ENCODE measurements at places on chromosomes 4 and X.

- DNase-seq: peak; percentile 81
Measured at GRCh38 chrX:65463550-65463949, 71.0 kb downstream of the LAS1L start.

GRCh38 chrX:13966071-13966792 is 63.5 kb downstream of the GEMIN8 start:
- DNase-seq: no peak

DNA sequence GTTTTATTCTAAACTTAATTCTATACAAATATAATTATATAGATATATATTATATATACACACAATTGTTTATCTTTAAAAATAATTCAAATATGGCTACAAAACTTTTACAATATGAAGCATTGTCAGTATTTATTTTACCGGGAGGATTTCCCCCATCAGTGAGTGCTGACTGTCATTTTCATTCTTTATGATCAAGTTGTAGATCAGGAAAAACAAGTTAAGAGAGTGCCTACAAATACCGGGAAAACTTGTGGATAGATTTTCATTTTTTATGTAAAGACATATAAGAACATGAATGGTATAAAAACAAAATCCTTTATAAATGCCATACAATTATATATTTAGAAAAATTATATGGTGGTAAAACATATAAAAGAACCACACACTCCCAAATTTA is 37.8 kb downstream of the CLCN3 start:
- no peak for DNase-seq

GRCh38 chrX:50407976-50408375 is 62.6 kb downstream of the DGKK start:
- no peak for DNase-seq

DNA sequence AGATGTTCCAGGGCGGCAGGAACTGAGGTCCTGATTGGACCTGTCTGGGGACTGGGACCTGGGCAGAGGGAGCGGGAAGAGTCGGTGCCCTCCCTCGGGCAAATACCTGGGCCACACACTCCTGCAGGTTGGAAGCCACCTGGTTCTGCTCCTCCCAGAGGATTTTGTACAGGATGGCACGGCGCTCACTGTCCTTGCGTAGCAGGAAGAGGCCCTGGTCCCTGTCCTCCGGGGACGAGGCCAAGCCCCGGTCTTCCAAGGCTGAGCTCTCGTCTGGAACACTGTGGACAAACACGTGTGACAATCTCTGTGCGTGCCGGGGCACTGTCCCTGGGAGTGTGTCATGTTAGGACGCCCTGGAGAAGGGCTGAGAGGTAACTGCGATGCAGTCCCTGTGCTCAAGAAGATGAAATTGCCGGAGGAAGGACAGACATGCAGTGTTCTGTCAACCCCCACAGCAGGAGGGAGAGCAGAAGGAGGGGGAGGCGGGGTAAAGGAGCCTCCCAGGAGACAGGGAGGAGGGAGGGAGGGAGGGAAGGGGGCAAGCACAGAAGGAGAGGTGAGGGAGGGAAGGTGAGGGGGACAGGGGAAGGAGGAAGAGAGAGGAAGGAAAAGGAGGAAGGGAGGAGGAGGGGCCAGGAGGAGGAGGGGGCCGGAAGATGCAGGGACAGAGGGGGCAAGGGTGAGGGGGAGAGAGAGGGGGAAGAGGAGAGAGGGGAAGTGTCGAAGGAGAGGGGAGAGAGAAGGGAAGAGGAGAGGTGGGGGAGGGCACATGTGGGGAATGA is 29.0 kb downstream of the PDHA1 start:
- peak; percentile 20 for DNase-seq

GRCh38 chrX:11196476-11196875 is 85.3 kb downstream of the HCCS start:
- no peak for DNase-seq

DNA sequence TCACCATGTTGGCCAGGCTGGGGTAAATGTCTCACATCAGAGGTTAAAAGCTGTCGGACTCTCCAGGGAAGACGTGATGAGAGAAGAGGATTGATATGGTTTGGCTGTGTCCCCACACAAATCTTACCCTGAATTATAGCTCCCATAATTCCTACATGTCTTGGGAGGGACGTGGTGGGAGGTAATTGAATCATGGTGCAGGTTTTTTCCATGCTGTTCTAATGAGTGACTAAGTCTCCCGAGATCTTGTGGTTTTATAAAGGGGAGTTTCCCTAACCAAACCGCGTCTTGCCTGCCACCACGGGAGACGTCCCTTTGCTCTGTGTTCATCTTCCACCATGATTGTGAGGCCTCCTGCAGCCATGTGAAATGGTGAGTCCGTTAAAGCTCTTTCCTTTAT is 64.4 kb downstream of the ASMT start:
- DNase-seq: no peak

- DNase-seq: no peak
Measured at GRCh38 chr4:80538276-80538926, 202.9 kb downstream of the CFAP299 start.

DNA sequence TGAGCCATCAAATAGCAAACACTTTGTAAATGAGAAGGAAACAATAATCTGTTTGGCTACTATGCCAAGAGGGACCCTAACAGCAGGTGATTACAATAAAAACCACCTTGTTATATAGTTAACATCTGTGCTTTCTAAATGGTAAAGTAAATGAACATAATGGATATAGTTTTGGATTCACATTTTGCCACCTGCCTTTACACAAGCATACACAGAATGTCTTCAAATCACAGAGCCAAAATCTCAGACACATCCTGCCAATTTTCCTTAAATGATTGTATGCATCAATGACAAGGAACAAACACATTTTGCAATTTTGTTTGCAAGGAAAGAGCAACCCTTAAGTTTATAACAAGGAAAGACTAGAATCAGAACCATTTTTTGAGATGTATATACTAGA is 334.2 kb downstream of the FSTL5 start:
- DNase-seq: no peak

DNA sequence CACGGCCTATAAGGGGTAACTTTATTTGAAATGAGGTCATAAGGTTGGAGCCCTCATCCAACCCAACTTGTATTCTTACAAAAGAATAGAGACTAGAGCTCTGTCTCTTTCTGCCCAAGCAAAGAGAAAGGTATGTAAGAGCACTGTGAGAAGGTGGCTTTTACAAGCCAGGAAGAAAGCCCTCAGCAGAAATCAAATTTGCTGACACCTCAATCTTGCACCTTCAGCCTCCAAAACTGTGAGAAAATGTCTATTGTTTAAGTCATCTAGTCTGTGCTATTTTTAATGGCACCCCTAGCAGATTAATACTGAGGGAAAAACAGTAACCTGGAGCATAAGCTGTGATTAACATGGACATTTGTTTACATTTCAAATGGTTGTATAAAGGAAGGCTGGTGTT is 860.7 kb downstream of the PCDH7 start:
- no peak for DNase-seq

DNA sequence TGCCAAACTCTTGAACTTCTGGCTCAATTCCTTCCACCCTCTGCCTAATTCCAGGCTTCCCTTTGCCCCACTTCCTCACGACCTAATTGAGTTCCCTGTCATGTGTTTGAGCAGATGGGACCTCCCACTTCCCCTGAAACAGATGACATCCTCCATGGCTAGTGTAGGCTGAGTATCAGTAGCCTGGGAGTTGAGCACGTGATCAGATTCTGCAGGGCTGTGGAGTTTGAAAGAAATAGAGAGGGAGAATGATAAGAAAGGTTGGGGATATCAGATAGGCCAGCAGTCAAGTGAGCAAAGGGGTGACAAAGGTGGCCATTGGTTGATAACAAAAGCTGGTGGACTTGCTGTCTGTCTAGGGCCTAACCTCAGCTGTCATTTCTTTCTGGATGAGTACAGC is 18.8 kb upstream of the NWD2 start:
- DNase-seq: no peak

DNA sequence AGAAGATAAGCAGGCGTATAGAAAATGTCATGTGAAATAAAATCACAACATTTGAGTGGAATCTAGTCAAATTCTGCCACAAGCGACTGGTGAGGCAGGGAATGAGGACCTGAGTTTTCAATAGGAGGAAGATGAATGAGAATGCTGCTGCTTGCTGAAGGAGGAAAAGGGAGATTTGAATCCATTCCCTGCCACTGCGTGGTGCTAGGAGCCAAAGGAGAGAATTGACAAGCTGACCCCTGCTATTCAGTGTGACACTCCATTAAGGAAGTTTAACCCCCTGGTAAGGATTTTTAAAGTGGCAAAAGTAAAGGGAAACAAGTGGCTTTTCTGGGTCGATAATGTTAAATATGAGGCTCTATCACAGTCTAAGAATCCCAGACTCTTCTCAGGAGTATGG is 314.0 kb downstream of the NAF1 start:
- no peak for DNase-seq

DNA sequence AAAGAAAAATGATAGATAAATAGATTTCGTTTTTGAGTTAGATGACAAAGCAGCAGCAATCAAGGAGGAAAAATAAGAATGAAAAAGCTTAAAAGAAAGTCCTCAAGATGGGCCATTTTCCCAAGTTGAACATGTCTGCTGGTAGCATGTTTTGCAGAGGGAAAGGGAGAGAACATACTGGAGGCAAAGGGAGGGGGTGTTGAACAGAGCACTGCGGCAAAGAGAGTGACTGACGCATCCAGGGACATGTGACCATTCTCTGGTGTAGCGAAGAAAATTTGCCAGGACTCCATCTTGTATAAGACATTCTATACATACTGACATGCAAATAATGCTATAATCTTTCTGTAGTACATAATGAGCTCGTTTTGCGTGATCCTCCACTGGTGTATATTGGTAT is 1.2 kb downstream of the LINC00632 start:
- DNase-seq: no peak

DNA sequence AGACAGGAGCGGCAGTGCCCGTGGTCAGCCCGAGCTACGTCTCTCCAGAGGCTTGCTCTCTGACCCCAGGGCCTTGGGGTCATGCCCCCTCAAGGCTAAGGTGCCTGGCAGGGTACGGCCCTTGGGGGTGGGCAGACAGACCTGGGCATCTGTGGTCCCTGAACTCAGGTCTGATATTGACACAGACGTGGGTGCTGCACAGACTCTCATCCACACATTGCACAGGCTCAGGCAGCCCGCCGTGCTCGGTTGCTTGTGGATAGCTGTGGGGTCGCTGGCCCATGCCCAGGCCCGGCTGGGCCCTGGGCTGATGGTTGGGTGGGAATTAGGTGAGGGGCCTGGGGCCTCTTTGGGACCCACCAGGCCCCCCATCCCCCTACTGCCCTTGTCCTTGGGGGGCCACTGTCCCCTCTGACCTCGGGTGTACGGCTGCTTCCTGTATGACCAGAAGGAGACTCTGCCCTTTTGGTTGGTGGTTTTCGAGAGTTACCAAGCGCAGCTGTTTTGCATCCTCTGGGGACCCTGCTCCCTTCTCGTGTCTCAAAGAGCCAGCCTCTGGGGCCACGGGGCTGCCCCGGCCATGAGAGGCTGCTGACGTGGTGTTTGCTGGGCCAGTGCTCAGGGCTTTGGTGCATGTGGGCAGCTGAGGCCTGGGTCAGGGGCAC is 10.1 kb downstream of the FGFRL1 start:
- DNase-seq: no peak

- DNase-seq: peak; percentile 73
Measured at GRCh38 chr4:78056265-78057129, 626 bp upstream of the FRAS1 start.

DNA sequence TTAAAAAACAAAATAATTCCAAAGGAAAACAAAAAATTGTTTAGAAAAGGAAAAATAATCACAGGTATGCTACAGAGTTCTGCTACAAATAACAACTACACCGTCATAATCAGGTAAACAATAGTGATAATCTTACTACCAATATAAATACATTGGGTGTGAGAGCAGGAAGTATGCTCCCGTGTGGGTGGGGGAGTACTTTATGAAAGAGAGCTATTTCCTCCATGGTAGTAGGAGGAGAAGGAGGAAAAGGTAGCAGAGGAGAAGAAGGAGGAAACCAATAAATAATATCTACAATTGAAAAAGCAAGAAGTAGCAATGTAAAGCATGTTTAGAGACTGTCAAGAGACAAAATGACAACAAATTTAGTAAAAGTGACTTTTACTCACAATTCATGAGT is 35.1 kb downstream of the TEC start:
- no peak for DNase-seq

- no peak for DNase-seq
Measured at GRCh38 chrX:119618439-119618838, 12.2 kb upstream of the NKRF start.

- no peak for DNase-seq
Measured at GRCh38 chr4:84800256-84800655, 166.2 kb downstream of the WDFY3 start.

GRCh38 chrX:57417827-57418226 is 131.3 kb downstream of the FAAH2 start:
- DNase-seq: no peak

DNA sequence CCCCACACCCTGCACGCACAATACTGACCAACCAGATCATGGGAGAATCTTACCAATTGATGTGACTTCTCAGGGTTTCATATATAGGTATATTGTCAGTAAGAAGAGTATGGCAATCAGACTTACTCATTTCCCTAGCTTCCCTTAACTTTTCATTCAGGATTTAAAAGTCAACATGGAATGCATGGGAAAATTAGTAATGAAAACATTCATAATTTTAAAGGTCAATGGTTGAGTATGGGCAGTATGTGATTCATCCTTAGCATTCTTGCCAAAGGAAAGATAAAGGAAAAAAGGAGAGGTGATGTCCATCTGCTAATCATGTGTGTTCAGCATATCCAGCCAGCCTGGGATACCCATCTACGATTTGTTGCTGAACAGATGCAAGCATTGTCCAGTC is 4.0 kb downstream of the DIPK2B start:
- DNase-seq: no peak
